ENCODE measurements at places on chromosomes 11 and 22. TPM values are rescaled to one million over a fixed set of nuclear protein-coding genes. Genes with fewer than 3 reads are reported as not detected.
A peak's percentile ranks its signal among the peaks of the same experiment; 100 is the strongest.

- DNase-seq, result no peak
These were observed 1056.3 kb upstream of the CNTN5 start for GRCh38 chr11:97964332-97965004.

DNA sequence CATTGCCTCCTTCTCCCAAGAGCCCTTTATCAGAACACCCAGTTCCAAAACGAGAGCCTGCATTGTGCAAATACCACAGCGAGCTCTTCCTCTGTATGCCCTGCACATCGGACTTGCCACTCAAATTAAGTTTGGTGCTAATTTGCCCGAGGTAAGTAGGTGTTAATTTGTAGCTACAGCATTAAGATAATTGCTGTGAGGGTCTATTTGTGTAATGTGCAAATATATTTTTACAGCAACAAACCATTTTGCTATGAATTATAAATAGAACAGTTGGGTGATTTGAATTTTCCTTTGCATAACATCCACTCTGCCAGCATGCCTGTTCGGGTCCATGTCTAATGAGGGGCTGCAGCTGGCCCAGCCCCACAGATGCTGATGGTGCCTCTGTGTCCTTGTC is 8.1 kb downstream of the ARHGAP8 start:
- no peak for DNase-seq

GRCh38 chr22:41681616-41682015 is 7.1 kb downstream of the SNU13 start:
- DNase-seq, result no peak

DNA sequence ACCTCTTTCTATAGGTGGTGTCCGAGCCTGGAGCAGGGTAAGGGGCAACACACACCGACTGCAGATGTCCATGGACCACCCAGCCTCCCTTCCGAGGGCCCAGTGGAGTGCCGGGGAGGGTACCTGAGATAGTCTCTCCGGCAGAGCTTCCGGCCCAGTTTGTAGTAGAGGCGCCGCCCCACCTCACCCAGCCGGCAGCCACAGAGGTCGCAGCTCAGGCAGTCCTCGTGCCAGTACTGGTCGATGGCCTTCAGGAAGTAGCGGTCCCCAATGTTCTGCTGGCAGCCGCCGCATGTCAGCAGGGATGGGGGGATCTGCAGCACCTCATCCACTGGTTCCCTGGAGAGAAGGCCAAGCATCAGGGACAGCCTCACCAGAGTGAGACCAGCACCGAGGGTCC is 27.4 kb downstream of the LMO2 start:
- no peak for DNase-seq

GRCh38 chr11:469684-470560 is 19.8 kb downstream of the PTDSS2 start:
- no peak for DNase-seq

P2RX6 gene
- not detected for total RNA-seq

SAA4 gene
- not detected for total RNA-seq

- DNase-seq, result no peak
These were observed 2.9 kb downstream of the SRPRA start for GRCh38 chr11:126265811-126266210.

PIK3IP1 gene
- 2.2 TPM for total RNA-seq

DNA sequence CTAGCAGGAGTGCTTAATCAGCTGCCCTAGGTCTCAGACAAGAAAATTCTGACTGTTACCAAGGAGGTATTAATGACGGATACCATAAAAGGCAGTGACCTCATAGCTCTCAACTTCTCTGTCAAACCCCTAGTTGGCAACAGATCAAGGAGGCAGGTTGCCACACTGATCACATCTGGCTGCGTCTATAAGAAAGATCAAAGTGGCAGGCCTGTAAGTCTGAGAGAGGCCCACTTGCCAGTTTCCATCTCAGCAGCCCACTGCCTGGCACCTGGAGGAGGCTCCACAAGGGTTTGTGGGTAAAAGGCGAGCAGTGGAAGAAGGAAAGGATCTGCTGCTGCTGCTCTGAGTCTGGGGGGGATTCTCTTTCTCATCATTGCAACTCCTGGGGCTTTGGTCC is 239.6 kb upstream of the MPPED2 start:
- DNase-seq, result no peak

DNA sequence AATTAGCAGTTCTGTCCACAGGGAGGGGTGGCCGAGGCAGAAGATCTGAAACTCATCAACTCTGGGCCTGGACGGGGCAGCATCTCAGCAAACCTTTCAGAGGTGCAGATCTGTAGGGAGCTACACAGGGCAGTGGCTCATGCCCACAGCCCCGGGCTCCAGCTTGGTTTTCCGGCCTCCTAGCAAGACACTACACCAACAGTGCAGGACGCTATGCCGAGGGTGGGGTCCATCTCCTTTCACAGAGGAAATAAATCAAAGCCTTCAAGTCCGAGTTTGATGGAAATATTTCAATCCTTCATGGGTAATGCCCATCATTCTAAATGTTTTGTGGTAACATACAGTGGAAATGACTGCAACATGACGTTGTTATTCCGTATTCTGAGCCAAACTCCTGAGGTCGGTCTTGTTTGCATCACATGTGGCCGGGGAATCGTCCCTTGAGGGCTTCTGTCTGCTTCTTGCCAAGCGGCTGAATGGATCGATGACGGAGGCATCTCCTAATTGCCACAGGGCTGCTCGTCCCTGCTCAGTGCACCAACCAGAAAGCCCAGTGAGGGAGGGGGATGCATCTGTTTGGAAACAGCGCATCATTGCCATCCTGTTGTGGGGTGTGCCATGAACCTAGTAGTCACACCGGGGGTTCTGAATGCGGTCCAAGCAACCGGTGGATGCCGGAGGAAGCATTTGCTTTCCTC is 30.0 kb downstream of the LINC01488 start:
- DNase-seq, result no peak

- no peak for DNase-seq
These were observed 967 bp upstream of the LZTR1 start for GRCh38 chr22:20980938-20981722.

LARGE1 gene
- 75.6 TPM for total RNA-seq

GRCh38 chr11:10796191-10796590 is 12.5 kb downstream of the EIF4G2 start:
- DNase-seq, result no peak

GLB1L3 gene
- 33.1 TPM for total RNA-seq

DNA sequence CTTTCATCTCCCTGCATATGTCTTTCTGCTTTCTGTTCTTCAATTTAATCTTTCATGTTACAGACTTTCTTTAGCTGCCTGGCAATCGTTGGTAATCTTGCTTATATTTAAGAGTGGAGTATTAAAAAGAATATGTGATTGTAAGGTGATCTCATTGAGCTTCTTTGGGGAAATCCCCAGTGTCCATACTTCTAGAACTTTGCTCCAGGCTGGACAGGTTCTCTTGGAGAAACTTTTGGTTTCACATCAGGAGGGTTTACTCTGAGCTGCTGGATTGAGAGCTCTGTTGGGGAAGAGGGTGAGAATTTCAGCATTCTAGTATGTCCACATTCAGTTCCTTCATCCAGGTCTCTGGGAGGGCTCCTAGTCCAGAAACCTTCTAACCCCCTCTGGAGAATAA is 16.1 kb downstream of the LRRC75B start:
- DNase-seq, result no peak

CSRP3 gene
- not detected for total RNA-seq

DNA sequence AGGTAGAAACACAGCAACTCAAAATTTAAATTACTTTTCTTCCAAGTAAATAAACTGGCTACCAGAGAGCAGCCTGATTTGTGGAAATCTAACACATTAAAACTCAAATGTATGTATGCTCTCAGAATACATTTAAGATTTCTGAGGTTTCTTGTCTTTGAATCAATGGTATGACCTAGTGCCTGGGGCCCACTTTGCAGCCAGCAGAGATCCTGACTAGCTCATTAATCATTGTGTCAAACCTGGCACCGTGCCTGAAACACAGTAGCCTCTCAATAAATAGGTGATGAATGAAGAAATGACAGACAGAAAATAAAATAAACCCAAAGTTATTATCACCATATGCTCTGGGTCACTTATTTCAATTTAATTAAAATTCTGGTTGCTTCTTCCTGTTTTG is 176.2 kb upstream of the FAT3 start:
- DNase-seq, result no peak

DNA sequence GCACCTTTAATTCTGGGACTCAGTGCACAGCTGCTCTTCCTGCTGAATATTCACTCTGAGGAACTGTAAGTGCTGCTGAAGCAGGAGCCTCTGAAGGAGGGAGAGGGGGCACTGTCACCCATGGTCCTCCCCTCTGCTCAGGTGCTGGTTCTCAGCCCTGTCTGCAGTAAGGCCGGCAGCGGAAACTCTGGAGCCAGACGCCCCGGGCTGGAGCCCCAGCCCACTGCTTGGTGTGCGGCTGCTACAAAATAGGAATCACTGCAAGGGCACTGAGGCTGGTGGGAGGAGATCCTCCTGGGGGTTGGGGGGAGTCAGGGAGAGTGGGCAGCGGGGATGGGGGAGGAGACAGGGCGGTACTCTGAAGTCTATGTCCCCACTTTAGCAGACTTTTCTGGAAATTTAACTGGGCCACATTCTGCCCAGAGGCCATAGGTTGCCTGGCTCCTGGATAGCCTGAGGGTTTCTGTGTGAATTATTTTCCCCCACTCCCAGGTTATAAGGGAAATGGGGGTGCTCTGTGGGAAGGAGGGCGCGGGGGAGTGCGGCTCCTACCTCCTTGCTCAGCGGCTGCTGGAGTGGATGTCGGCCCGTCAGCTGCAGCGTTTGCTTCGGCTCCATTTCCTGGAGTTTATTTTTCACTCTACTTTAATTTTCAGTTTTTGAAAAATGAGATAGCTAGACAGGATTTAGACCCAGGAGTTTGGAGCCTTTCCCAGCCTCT is 33.6 kb downstream of the TBC1D22A start:
- no peak for DNase-seq

GRCh38 chr11:127632976-127633680 is 632.6 kb upstream of the KIRREL3 start:
- DNase-seq, result peak; percentile 57

GRCh38 chr11:86182976-86183584 is 61.5 kb upstream of the EED start:
- no peak for DNase-seq

DNA sequence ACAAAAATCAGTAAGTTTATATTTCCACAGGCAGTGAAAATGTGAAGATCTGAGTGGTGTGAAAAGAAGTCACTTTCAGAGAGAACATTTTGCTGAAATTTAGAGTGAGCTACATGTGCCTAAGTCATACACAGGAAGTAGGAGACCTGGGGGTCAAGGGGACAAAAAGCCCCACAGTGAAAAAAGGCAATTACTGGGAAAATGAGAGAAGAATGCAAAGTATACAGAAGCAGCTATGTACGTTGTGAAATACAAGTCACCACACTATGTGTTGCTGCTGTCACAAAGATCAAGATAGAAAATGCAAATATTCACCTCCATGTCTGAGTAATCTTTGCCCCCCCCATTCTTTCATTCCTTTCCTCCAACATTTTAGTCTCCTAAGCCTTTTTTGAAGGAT is 21.6 kb upstream of the SESN3 start:
- no peak for DNase-seq

GRCh38 chr22:37077802-37078448 is 26.4 kb downstream of the KCTD17 start:
- peak; percentile 79 for DNase-seq

GP1BB gene
- total RNA-seq, result 1.3 TPM

- no peak for DNase-seq
These were observed 7.6 kb downstream of the MRE11 start for GRCh38 chr11:94486068-94486467.

DNA sequence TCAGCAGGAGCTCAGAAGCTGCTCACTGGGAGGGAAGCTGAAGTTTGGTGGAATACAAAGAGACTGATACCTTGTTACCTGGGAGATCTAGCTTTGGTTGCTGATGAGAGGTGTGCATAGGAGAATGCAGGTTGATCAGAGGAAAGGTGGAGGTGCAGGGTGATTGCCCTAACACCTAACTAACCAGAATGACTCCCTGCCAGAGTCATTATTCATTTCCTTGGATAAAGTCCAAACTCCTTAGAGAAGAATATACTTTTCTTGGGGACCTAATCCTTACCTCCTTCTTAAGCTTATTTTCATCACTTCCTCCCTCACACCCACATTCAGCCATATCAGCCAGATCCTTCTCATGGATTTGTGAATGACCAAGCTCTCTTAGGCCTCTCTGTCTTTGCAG is 814.2 kb upstream of the TENM4 start:
- DNase-seq, result no peak

ZDHHC13 gene
- 27.7 TPM for total RNA-seq

- DNase-seq, result peak; percentile 36
These were observed 198.2 kb upstream of the POU2AF2 start for GRCh38 chr11:111047374-111047773.

GRCh38 chr22:29380856-29381255 is 7.5 kb downstream of the AP1B1 start:
- no peak for DNase-seq

GRCh38 chr11:61004180-61004611 is 32.7 kb downstream of the CD6 start:
- no peak for DNase-seq

CRYBA4 gene
- not detected for total RNA-seq

C22orf15 gene
- total RNA-seq, result 3.6 TPM

DNA sequence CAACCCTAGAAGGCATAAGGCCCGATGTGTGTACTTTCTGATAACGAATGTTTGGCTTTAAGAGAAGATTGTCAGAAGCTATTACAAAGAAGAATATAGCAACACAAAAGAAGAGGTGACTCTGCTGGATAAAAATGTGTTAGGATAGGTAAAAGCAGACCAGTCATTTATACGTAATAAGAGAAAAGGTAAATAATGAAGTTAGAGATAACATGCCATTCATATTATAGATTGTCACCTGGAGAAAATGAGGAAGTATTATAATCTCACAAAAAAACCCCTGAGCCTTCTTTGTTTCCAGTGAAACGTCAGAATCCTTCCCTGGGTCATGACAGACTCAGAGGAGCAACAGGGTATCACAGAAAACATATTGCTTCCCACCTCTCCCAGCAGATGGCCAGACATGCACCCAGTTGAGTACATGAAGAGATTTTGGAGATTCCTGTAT is 36.1 kb downstream of the PPFIA1 start:
- DNase-seq, result no peak

DNA sequence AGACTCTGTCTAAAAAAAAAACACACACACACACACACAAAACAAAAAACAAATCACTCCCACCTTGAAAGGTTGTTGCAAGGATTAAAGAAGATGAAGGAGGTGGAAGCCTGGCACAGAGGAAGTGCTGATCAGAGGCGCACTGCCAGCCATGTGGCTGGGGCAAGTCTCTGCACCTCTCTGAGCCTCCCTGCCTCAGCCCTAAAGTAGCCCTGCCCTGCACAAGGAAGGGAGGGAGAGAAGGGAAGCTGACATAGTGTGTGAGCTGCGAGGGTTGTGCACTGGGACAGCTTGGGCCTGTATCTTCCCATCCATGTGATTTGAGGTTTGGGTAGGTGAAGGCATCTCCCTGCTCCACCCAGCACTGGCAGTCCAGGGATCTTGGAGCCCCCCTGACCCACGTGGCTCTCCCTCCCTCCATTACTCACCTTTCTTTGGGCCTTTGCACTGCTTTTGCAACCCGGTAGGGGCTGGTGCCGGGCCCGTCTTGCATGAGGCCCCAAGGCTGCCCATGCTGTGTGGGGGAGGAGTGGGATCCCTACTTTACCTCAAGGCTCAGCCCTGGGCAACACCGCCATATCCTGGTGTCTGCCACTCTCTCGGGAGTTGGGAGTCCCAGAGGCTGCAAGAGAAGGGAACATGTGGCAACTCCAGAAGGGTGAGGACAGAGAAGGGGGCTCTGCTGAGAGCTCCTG is 30.5 kb downstream of the IFT27 start:
- no peak for DNase-seq

GRCh38 chr11:73469401-73469800 is 93.2 kb downstream of the RELT start:
- no peak for DNase-seq

- DNase-seq, result no peak
These were observed 439 bp downstream of the YAP1 start for GRCh38 chr11:102110761-102111010.

TBX10 gene
- total RNA-seq, result not detected

APOC3 gene
- not detected for total RNA-seq

All from GM23338 (cell line).